ENCODE measurements at places on chromosomes 13 and 19.

DNA sequence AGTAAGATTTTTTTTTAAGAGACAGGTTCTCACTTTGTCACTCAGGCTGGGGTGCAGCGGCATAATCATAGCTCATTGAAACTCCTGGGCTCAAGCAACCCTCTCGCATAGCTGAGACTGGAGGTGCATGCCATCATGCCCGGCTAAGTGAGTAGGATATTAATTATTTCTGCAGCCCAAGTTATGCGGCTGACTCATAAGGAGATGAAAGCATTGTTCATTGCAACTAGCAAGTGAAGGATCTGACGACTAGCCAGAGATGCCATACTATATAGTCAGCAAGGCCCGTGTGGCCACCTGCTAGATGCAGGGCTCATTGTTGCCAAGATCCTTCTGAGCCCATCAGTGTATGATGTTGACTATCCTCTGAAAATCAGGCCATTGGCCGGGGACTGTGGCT, 45.2 kb downstream of the ABCC4 start:
- no peak for DNase-seq

- no peak for DNase-seq
Measured at GRCh38 chr13:23842406-23842805, 46.8 kb downstream of the MIPEP start.

- no peak for DNase-seq
Measured at GRCh38 chr13:27349458-27349857, 75.0 kb upstream of the GTF3A start.

DNA sequence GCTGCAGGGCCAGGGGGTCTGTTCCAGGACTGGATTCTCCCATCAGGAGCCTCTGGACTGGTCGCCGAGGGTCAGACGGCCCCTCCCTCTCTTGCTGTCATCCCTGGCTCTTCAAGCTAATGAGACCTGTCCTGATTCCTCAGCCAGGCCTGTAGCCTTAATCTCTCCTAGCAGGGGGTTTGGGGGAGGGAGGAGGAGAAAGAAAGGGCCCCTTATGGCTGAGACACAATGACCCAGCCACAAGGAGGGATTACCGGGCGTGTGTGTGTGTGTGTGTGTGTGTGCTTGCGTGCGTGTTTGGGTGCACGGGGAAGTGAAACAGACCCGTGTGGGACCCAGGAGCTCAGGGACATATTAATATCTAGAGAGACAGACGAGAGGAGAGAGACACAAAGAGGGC, 1.9 kb upstream of the CRX start:
- no peak for DNase-seq

DNA sequence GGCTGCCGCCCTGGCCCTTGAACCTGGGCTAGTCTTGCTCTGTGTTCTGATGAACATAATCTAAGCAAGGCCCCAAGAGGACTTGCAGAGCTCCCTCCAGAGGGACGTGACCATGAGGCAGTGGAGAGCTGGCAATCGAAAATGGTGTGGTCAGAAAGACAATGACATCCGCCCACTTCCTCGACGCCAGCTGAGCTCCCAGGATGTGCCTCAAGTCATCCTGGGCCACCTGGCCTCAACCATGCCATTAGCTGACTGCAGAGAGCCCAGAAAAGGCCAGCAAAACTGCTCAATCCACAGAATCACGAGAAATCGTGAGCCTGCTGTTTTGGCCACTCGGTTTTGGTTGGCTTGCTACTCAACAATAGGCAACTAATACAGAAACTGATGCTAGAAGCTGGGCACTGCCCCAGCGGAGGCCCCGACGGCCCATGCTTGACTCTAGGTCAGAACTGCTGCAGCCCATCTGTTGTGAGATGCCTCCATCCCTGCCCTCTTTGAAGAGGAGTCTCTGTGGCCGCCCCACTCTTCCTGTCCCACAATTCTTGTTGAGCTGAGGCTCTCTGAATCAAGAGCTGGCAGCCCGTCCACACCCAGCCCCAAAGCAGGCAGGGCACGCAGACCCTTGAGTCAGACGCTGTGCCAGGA, 53.3 kb downstream of the STK24 start:
- DNase-seq: no peak

- no peak for DNase-seq
Measured at GRCh38 chr13:99704390-99704789, 203.1 kb downstream of the TM9SF2 start.

DNA sequence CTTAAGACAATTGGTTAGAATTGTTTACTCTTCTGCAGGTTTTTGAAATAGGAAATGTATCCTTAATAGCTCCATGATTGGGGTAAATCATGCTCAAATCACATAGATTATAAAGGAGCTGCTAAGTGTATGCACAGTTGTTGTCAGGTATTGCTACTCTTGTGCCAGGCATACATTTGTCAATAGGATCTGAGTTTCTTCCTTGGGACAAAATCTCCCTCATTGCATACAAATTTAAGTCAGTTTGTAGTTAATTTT, 109.3 kb upstream of the MLNR start:
- no peak for DNase-seq

GRCh38 chr19:33859016-33859415, 62.3 kb downstream of the KCTD15 start:
- no peak for DNase-seq

DNA sequence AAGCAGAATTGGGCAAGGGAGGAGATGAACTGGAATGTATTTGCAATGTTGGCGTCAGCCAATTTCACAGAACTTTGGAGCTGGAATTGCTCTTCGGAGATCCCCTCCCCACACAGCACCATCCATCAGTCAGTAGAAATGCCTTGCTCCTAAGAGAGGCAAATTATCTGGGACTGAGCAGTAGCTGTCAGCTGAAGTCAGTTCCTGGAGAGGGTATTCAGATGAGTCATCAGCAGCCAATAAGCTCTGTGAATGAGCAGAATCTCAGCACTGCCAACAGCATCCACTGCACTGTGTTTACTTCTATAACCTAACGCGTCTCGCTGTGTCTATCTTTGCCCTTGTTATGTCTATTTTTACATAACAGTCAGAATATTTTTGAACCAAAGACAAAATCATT, 213.7 kb downstream of the SLITRK5 start:
- no peak for DNase-seq

DNA sequence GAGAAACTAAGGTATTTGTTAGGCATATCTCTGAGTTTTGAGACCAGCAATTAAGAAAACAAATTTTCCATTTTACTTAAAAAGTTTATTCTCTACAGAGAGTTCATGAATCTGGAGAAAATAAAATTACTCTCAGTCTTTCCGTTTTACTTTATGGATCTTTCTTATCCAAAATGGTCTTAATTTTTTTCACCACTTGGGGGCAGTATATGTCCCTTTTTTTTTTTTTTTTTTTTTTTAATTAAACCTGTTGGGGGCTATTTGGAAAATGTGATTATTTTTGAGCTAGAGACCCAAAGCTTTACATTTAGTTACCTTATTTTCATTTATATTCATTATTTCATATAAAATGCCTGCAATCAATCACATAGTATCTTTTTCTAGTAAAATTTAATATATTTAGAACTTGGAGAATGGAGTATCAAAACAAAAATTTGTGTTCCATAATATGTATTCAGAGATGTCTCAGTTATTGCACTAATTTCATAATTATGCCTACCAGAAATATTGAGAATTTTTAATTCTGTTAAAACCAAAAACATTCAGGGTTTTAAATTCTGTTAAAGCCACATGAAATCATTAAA, 27.1 kb downstream of the PIBF1 start:
- DNase-seq: no peak

DNA sequence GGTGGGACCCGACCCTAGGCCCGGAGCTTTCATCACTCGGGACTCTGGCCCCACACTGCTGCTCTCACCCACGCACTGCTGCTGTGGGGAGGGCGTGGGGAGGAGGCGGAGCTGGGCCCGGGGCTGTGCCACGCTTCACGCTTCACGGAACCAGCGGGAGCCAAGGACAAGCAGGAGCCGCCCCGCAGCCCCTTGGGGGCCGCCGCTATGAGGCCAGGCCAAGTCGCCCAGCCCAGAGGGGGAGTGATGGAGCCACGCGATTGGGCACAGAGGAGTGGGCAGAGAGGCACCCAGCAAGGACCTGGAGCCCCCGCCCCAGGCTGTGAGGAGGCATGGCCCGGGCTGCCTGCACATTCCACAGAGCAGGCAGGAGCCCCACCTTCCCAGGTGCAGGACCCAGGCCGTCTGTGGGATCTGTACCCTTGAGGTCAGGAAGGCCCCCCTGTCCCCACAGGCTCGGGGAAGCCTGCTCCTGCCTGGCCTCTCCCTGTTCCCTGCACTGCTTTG, 10.2 kb upstream of the SUPT20H start:
- no peak for DNase-seq

- DNase-seq: no peak
Measured at GRCh38 chr19:51503896-51504295, 2.3 kb upstream of the SIGLEC12 start.

DNA sequence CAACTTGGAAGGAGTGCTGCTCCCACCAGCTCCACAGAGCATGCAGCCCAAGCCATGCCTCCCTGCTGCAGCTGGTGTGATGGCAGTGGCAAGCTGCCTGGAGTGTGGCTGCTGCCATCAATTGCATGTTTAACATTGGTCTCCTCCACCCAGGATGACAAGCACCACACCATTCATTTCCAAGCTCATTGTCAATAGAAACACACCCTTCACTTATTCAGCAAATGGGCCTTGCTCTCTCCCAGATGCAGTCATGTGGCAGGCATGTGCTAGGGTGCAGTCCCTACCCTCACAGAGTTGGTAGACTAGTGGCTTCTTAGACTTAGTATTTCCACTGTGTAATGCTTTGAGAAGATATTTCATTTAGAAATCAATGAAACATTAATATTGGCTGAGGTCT, 70.8 kb upstream of the FGF14 start:
- no peak for DNase-seq

DNA sequence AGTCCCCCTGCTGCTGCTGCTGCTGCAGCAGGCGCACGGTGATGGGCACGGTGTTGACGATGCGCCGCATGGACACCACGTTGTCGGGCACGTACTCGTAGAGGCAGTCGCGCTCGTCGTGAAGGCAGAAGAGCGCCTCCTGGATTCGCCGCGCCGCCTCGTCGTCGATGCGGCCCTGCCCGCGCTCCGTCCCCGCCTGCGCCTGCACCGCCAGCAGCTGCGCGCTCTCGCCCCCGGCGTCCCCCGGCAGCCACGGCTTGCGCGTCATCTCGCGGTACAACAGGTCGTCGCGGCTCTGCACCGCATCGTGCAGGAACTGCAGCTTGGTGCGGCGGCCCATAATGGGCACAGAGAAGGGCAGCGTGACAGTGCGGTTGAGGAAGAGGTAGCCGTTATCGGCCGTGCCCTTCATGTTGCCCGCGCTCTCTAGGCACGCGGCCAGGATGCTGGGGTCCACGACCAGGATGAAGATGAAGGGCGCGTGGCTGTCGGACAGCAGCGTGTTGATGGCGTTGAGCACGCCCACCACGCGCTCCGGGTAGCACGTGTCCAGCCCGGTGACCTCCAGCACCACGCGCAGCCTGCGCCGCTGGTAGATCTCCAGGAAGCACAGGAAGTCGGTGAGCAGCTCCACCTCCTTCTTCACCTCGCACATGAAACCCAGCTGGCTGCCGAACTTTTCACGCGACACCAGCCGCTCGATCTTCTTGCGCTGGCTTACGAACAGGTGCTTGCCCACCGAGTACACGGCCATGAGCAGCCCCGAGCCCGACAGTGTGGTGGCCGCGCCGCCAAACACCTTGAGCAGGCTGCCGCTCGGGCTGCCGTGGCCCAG, 8.1 kb downstream of the NKPD1 start:
- peak; percentile 22 for DNase-seq

GRCh38 chr13:59269476-59269875, 894.3 kb downstream of the DIAPH3 start:
- no peak for DNase-seq

DNA sequence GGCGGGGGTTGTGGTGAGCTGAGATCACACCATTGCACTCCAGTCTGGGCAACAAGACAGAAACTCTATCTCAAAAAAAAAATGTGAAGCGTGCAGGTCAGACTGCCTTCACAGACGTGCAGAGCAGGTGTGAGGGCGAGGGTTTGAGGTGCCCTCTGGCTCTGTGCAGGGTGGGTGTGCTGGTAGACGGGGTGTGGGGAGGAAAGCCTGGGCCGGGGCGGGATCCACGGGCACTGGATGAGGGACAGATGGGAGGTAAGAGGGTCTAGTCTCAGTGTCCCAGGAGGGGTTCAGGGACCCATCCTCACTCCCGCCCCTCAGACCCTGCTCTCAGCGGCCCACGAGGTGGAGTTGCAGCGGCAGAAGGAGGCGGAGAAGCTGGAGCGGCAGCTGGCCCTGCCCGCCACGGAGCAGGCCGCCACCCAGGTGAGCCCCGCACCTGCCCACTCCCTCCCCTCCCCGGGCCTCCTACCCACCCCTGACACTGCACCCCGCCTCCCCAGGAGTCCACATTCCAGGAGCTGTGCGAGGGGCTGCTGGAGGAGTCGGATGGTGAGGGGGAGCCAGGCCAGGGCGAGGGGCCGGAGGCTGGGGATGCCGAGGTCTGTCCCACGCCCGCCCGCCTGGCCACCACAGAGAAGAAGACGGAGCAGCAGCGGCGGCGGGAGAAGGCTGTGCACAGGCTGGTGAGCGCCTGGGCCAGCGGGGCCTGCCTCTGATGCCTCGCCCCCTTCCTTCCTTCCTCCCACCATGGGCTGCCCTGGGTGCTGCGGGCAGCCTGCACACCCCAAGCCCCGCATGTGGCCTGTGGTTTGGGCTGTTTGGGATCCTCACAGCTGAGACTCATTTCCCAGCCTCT, 9.1 kb downstream of the NOP53 start:
- no peak for DNase-seq

DNA sequence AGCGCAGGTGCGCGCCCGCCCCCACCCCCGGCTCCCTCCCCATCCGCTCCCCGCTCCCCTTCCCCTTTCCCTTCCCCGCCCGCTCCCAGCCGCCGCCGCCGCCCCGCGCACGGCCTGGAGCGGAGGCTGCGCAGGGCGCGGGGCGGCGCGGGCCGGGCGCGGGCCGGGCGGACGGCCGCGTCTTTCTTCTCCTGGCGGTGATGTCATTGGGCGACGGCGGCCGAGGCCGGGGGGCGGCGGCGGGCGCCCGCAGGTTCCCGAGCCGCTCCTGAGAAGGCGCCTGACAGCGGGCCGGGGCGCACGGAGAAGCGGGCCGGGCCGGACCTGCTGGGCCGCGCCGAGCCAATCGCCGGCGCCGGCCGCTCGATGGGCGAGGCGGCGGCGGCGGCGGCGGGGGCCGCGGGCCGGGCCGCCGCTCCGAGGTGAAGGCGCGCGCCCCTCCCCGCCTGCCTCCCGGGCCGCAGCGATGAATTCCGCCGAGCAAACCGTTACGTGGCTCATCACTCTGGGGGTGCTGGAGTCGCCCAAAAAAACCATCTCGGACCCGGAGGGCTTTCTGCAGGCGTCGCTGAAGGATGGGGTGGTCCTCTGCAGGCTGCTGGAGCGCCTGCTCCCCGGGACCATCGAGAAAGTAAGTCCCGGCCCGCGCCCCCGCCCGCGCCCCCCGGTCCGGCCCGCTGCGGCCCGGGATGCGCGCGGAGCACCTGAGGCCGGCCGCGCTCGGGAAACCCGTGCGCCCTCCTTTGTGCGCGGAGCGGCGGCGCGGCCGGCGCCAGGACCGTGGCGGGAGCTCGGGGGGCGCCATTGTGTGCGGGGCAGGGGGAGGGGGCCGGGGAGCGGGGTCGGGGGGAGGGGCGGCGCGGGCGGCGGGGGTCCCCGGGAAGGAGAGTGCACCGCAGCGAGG, at the start of gene ARHGEF7:
Gene ARHGEF7, plus strand, starts transcription at position 250 of the 904 bp plus-strand sequence. Its CDS starts 217 bp downstream, at position 467.
- no peak for DNase-seq

- DNase-seq: no peak
Measured at GRCh38 chr19:30423481-30423880, 51.3 kb downstream of the ZNF536 start.
